ENCODE measurements at places on chromosomes 5 and 9.

- DNase-seq: no peak
Measured at GRCh38 chr5:138884094-138884493, 9.0 kb upstream of the LRRTM2 start.

- no peak for DNase-seq
Measured at GRCh38 chr5:127231118-127231517, 59.5 kb upstream of the MEGF10 start.

DNA sequence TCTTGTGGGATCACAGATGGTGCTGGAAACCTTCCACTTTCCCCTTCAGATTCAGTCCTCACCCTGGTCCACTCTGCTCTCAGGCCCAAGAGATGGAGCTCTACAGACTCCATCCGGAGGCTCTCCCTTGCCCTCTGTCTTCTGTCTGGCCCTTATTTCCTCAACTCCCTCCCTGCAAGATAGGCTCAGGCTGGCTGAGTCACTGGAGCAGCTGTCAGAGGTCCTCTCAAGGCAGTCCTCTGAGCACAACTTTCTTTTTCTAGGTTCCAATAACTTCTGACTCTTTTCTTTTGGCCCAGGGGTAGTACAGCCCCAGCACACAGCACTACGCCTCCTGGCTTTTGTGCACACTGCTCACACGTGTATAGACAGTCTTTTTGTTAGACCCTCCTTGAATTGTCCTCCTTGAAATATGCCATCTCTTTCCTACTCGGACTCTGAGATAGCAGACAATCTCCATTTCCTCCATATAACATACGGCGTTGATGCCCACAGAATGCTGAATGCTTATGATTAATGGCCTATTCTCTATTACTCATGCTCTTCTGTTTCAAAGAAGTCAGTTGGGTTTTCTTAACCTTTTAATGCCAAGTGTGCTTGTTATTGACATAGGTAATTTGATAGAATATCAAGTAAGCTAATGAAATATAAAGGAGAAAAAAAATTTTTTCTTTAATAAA, 193.1 kb downstream of the SLC12A2 start:
- no peak for DNase-seq

- DNase-seq: no peak
Measured at GRCh38 chr9:26729187-26729586, 163.4 kb downstream of the CAAP1 start.

- DNase-seq: no peak
Measured at GRCh38 chr5:145243016-145243415, 592.1 kb downstream of the PRELID2 start.

DNA sequence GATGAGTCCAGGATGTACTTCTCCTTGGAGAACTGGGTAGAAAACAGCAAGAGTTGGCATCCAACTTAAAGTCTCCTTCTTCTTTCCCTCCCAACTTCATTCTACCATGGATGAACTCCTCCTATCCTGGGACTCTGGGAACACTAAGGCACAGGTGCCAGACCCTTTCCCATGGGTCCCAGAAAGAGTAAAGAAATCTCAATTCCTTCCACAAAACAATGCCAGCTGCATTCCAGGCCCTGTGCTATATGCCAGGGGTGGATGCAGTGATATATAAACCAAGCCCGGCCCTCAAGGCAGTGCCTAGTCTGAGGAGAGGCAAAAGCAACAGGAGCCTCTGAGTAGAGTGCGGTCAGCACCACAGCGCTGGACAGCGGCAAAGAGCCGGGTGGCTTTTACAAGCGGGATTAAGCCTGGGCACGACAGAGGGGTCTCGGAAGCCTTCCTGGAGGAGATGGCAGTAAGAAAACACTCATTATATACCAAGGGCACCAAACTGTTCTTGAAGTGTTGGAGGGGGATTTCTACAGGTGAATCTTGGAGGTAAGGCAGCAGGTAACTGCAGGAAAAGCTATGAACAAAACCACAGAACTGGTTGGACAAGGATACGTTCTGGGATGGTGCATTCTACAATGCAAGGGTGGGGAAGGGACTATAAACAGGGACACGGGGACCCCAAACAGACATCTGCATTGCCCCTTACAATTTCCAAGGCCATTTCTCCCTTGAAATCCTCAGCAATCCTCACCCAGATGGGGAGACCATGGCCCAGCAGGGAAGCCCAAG, 16.4 kb upstream of the TOR2A start:
- no peak for DNase-seq

- DNase-seq: no peak
Measured at GRCh38 chr9:3508521-3509291, 17.1 kb downstream of the RFX3 start.

- DNase-seq: no peak
Measured at GRCh38 chr5:180391276-180391675, 38.1 kb upstream of the GFPT2 start.

- DNase-seq: no peak
Measured at GRCh38 chr5:76974785-76975184, 21.9 kb downstream of the CRHBP start.

DNA sequence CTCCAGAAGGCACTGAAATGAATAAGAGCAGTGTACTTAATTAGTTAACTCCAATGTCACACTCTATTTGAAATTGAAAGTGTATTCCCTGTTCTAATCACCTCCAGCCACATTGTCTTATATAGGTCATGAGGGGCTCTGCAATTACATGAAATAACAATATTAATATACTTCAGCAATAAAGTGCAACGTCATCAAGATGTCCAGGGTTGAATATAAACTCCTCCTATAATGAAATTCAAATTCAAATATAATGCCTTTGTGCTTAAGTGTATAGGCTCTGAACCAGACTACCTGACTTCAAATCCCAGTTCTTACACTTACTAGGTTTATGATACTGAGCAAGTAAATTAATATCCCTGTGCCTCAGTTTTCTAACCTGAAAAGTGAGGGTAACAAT, 195.6 kb upstream of the SMC2 start:
- DNase-seq: no peak

- no peak for DNase-seq
Measured at GRCh38 chr9:131167146-131167692, 41.8 kb downstream of the NUP214 start.

GRCh38 chr5:126446498-126447224, 23.5 kb downstream of the GRAMD2B start:
- DNase-seq: peak; percentile 50

DNA sequence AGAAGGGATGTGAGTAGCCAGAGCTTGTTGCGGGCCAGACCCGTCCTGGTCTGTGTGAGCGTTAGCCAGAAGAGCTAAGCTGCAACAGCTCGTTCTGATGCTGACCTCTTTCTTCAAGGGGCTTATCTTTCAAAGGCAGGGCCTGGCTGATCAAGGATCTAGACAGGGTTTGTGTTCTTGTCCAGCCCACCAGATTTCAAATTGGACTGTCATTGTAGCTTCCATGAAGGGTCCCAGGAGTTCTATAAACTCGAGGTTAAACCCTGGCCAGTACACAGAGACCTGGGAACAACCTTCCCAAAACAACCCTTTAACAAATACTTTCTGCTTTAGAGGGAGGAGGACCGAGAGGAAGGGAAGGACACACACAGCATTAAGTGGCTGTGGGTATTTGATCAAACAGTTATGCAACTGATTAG, 153.0 kb upstream of the TUT7 start:
- no peak for DNase-seq

DNA sequence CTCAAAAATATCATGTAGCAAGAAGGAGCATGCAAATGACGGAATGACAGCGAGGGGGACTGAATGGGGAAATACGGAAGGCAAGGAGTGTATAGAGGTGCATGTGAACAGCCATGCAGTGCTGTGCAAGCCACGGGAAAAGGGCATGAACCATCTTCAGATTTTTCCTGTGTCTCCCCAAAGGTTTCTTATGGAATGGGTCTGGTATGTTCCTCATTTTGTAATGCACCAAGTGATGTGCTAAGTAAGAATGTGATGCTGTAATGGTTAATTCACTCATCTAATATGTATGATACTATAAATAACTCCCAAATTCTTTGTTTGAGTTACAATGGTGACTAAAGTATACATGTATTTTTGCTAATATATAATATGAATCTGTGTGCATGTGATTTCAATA, 99.0 kb upstream of the DAB2 start:
- no peak for DNase-seq

DNA sequence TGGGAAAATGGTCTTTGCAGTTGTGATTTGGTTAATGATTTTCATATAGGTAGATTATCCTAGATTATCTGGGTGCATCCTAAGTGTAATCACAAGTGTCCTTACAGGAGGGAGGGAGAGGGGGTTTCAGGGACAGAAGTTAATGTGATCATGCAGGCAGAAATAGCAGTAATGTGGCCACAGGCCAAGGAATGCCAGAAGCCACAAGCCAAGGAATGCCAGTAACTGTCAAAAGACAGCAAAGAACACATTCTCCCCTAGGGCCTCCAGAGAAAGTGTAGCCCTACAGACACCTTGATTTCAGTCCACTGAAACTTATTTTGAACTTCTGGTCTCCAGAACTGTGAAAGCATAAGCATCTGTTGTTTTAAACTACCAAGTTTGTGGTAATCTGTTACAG, 2074.5 kb downstream of the MAT2B start:
- no peak for DNase-seq

- DNase-seq: no peak
Measured at GRCh38 chr5:114319236-114319635, 42.6 kb upstream of the KCNN2 start.

DNA sequence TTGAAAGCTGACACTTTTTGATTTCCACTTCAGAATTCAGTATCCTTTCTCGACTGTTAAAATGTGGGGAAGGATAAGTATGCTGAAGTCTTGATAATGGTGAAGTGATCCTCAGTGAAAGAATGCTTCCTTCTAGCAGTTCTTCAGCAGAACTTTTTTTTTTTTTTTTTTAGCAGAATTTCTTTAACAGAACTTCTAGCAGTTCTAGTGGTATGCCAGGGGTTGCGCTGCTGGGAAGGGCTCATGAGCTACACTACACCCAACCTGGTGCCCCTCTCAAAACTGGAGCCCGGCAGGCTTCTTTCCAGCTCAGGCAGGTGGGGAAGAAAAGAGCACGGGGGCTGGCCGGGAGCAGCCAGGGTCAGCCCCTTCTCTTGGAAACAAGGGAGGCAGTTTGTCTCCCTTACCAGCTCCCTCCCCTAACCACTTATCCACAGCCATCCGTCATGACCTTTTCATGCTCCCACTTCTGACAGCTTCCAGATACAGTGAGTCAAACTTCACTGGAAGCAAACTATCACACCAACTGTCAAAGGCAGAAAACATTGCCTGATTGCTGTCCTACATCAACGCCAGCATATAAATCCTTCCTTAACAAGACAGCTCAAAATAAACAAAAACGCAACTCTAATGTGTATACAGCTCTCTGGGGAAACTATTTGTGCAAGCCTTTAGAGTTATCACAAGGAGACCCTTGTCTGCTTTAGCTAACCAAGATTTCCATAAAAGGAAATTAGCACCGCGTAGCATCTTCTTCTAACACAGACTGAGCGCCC, 211.5 kb downstream of the GAPVD1 start:
- DNase-seq: no peak

- DNase-seq: no peak
Measured at GRCh38 chr9:90726215-90726614, 75.4 kb upstream of the SYK start.

GRCh38 chr9:82606492-82607382, 456.2 kb downstream of the RASEF start:
- DNase-seq: no peak

DNA sequence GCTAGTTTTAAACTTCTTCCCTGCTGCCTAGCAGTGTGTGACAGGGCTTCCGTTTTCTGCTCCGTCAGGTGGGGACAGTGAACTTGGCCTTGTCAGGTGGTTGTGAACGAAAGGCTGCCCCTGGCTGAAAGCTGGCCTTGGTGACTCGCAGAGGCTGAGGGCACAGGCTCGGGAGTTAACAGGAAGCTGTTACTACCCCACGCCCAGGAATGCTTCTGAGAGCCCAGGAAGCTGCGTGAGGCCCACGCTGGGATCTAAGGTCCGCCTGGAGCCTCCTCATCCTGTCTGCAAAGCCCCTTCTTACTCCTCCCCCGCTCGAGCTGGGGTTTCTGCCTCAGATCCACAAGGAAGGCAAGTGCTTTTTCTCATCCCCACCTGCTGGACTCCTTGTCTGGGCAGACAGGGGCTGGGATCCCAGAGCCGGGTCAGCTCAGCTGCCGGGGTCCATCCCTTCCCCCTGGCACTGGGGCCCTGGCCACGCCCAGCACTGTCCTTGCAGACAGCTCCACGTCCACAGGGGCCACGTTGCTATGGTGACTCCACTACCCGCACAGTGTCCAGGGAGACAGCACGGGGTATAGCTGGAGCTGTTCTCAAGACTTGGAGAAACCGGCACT, 124.7 kb upstream of the TBC1D2 start:
- DNase-seq: no peak

- no peak for DNase-seq
Measured at GRCh38 chr5:45399041-45399440, 297.1 kb downstream of the HCN1 start.

DNA sequence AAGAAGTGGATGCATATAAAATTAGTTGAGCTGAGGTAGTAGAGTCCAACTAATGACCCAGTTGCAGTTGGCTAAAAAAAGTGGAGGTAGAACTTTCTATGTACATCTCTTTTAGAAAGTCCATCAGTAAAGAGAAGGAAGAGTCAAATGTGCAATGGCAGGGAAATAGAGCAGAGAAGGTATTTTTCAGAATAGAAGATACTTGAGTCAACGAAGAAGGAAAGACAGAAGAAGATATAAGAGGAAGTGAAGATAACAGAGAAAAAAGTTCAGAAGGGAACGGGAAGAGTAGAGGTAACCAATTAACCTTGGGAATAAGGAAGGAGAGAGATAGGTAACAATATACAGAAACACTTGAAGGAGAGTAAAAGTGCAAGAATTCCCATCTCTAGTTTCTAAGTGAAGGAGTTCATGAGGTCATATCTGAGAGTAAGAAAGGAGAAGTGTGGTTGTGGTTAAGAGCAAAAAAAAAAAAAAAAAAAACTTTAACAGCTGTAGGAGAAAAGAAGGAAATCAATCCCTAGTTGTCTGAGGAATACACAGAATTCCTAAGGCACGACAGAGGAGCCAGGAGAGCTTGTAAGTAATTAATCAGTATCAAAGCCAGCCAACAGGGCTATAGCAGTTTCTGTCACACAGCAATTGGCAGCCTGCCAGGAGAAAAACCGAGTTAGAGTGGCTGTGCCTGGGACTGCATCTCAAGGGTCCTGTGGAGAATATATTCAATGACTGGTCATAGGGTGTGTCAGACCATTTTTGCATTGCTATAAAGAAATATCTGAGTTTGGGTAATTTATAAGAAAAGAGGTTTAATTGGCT, 61.0 kb downstream of the ARL15 start:
- peak; percentile 5 for DNase-seq

- DNase-seq: no peak
Measured at GRCh38 chr9:111662576-111663300, 1.3 kb downstream of the GNG10 start.

- no peak for DNase-seq
Measured at GRCh38 chr5:67154556-67155206, 41.9 kb downstream of the CD180 start.

GRCh38 chr9:96136992-96137670, 164.8 kb downstream of the HSD17B3 start:
- no peak for DNase-seq

GRCh38 chr5:145110834-145111233, 724.3 kb downstream of the PRELID2 start:
- DNase-seq: no peak

GRCh38 chr5:127757576-127757975, 54.4 kb downstream of the CCDC192 start:
- no peak for DNase-seq

Measured in activated T-cell treated with anti-CD3 and anti-CD28 coated beads for 24 hours (primary cell).